ENCODE measurements at places on chromosomes 11 and 22. TPM values are rescaled to one million over a fixed set of nuclear protein-coding genes. Genes with fewer than 3 reads are reported as not detected.
A peak's percentile ranks its signal among the peaks of the same experiment; 100 is the strongest.

- peak; percentile 77 for DNase-seq
Observed at GRCh38 chr11:86938900-86939880, 16.0 kb downstream of the FZD4 start.

DNA sequence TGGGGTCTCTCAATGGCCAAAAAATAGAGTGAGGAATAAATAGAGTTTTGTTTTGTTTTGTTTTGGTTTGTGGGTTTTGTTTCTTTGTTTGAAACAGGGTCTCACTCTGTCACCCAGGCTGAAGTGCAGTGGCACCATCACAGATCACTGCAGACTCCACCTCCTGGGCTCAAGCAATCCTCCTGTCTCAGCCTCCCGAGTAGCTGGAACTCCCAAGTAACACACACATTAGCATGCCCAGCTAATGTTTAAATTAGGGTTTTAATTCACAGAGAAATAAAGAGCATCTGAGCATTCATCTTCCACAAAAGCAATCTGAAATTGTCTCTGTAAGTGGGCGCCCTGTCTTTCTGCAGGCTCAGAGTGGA lies 9.2 kb upstream of the IFITM3 start:
- no peak for DNase-seq

Gene GGT5
- total RNA-seq = 2.2 TPM

DNA sequence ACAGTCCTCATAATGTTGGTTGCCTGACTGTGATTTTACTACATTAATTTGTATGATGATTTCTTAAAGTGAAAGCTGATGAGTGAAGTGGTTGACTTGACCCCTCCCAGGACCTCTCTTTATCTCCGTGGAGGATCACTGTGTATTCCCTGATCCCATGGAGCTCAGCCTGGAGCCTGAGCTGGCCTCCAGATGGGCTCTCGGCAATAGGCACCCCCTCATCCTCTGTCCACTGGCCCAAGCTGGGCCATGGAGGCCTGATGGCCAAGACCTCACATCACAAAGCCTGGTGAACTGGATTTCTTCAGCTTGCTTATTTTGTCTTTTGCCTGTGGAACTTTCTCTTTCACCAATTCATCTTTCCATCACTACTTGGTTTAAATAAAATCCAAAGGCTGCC lies 75.2 kb downstream of the WNT11 start:
- peak; percentile 38 for DNase-seq

Gene RASL10A
- not detected for total RNA-seq

DNA sequence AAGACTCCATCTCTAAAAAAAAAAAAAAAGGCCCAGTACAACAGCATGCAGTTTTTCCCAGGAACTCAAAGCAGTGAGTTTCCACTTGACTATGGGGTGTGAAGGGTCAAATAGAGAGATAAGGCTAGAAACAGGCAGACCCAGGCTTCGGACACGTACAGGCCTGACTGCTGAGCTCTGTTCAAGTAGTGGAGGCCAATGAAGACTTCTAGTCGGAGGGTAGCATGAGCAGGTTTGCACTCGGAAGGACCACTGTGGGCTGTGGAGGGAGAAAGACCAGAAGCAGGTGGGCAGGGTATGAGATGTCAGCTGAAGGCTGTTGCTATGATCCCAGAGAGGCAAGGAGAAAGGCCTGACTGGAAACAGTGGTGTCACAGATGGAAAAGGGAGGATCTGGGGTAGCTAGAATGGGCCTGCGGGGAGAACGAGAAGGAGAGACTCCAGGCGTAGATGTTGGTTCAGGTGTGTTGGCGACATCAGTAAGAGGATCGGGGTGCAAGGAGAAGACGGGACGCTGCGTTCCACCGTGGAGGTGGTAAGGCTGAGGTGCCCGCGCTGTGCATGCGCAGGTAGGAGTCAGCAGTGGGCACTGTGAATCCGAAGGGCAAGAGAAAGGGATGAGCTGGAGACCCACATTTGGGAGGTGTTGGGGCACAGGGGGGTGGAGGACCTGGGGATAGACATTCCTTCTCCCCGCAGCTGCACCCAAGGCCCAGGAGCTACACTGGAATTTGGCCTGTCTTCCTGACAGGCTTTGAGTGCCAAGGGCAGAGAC lies 49.4 kb upstream of the RAB1B start:
- DNase-seq = no peak

Gene DGCR6L
- total RNA-seq = 63.1 TPM

DNA sequence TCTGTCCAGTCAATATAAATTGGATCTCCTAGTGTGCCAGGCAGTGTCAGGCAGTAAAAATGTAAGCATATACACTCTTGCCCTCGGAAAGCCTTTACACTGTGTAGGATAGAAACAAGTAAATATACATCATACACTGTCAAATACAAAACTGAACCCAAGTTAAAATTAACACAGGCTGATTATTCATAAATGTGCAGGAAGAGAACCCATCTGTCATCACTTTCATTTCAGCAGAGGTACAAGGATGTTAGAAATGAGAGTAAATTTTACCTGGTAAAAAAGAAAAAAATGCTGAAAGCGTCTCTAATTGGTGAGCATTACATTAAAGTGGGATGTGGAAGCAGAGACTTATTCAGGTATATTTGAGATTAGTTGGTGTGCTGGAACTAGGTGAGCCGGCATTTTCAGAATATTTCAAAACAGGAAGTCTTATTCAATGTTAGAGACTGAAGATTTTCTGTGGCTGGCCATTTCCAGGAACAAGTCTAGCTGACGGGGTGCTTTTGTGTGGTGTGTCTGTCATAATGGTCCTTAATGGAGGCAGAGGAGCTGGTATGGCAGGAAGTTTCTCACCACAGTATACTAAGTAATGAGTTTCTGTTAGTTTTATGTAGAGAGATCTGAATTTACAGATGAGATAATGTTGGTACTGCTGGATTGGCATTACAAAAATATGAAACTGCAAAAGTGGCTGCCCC lies 192.6 kb downstream of the CASP12 start:
- peak; percentile 12 for DNase-seq

- no peak for DNase-seq
Observed at GRCh38 chr11:1232021-1232882, 9.4 kb downstream of the MUC5B start.

Gene ZNF280B
- total RNA-seq = 1.6 TPM

GRCh38 chr11:87239001-87239400 lies 201.3 kb downstream of the TMEM135 start:
- DNase-seq = no peak

- no peak for DNase-seq
Observed at GRCh38 chr11:33935461-33936456, 43.9 kb upstream of the LMO2 start.

- DNase-seq = no peak
Observed at GRCh38 chr11:75077316-75077715, 19.4 kb downstream of the OR2AT4 start.

Measured in fibroblast of villous mesenchyme (primary cell).